ENCODE measurements at places on chromosomes 3 and 15.
A peak's percentile ranks its signal among the peaks of the same experiment; 100 is the strongest.

GRCh38 chr15:52424856-52425431 lies 103.7 kb downstream of the MYO5A start:
- DNase-seq = no peak

GRCh38 chr3:148202386-148202785 lies 495.3 kb upstream of the AGTR1 start:
- DNase-seq = no peak

GRCh38 chr3:56025326-56025725 lies 442.9 kb downstream of the ERC2 start:
- no peak for DNase-seq

- no peak for DNase-seq
These were observed 80.9 kb downstream of the PEX5L start for GRCh38 chr3:179955809-179956208.

- no peak for DNase-seq
These were observed 4.1 kb downstream of the PBRM1 start for GRCh38 chr3:52681596-52681995.

- no peak for DNase-seq
These were observed 117.4 kb upstream of the LPP start for GRCh38 chr3:188036375-188037194.

DNA sequence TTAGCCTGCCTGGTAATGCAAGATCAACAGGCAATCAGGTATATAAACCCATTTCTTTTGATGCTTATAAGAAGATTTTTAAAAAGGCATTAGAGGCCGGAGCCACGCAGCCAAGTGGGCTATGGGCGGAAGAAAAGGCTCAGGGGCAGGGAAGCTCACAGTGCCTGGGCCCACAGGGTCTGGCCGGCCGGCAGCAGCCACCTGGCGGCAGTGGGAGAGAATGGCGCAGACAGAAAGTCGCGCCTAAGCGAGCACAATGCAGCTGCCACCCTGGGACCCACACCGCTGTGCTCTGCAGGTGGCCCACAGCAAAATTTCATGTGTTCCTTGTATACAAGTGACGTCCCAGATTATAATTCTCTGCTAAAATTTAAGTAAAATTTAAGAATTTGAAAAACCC lies 448.6 kb upstream of the RASGRP1 start:
- DNase-seq = no peak

DNA sequence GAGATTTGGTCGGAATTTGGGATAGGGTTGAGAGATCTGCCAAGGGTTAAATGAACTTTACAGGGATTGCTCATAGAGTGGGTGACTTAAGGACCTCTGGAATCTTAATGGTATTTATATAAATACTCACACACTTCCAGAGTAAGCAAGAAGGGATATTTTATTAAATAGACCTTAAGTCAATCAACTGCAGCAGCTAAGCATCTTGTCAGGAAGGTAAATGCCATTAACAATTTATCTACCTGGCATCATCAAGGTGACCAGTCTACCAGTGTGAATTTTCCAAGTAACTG lies 123.9 kb downstream of the FEZF2 start:
- no peak for DNase-seq

GRCh38 chr3:176376531-176376930 lies 820.8 kb downstream of the TBL1XR1 start:
- no peak for DNase-seq

GRCh38 chr3:124730941-124731297 lies 667 bp downstream of the UMPS start:
- no peak for DNase-seq

DNA sequence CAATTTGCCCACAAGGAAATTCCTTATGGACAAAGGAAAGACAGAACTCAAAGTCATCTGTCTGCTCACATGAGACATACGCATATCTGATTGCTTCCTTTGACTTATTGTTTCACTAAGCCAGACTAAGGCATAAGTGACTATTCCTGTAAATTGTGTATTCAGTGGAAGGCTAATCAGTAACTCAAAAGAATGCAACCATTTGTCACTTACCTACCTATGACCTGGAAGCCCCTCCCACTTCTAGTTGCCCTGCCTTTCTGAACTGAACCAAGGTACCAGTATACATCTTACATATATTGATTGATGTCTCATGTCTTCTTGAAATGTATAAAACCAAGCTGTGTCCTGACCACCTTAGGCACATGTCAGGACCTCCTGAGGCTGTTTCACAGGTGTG lies 53.5 kb upstream of the PROK2 start:
- no peak for DNase-seq

DNA sequence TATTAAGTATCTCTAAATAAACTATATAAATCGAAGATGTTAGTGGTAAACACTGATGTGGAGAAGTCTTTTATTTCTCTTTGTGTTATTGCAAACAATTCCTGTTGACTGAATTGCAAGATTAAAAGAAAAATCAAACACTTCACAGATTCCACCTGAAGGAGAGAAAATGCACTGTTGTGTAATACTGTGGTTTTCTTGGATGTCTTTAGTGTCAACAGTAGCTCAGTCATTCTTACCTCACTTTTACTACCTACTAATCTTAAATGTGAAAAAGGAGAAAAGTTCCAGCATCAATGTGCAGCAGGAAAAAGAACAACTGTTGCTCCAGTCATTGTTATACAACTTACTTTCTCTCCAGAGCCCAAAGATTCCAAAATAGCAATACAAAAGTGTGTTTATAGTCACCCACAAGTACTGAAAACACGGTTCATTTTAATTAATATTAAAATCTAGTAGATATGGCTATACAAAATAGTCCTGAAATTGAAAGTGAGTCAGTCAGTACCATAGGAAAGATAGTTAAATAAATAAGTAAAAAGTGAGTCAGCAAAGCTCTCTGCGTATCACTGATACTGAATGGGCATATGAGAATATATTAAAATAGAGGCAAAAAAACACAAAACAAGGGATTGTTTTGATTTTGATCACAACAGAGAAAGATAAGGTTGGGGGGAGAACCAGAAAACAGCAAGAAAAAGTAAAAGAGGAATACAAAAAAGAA lies 90.5 kb upstream of the CSPG5 start:
- DNase-seq = no peak

DNA sequence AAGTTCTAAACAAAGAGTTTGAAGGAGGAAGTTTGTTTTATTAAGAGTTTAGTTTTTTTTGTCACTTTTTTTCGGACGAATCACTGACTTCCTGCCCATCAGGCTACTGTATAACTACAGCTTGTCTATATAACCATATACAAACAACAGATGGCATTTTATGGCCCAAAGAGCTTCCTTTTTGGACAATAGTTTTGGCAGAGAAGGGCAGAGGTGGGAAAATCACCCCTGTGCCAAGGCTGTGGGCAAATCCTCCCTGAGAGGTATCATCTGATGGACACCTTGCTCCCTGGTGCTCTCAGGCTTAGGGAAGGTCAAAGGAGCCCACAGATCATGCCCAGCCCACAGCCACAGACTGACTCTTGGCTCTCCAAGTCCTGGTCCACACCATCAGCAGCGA lies 113.4 kb downstream of the OXNAD1 start:
- DNase-seq = no peak

GRCh38 chr3:135965506-135966270 lies at the start of gene PPP2R3A:
PPP2R3A (plus strand) TSS chr3:135965728; CDS start chr3:136001499, 35,771 bp downstream.
- peak; percentile 13 for DNase-seq

DNA sequence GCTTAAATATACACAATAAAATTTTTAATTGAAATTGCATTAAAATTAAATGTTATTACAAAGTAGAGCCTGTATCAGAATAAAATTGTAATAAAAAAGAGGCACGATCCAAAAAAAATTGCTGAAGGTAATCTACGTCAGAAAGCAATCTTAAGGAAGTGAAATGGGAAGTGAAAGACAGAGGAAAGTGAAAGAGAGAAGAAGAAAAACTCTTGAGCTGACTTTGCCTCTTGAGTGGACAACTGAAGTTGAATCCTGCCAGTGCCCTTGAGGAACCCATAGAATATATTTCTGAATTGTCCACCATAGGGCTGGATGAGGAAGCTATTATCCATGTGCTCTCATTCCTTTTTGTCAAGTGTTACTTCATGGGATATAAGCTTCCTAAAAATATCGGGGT lies 285.1 kb upstream of the STAC start:
- no peak for DNase-seq

- DNase-seq = no peak
These were observed 280.7 kb upstream of the NR2F2 start for GRCh38 chr15:96049766-96050165.

- DNase-seq = no peak
These were observed 236.8 kb downstream of the CACNA2D3 start for GRCh38 chr3:54358969-54359694.

GRCh38 chr3:128178782-128179483 lies 25.7 kb downstream of the EEFSEC start:
- DNase-seq = no peak

- no peak for DNase-seq
These were observed 74.6 kb downstream of the REC114 start for GRCh38 chr15:73517566-73517965.

GRCh38 chr3:196765454-196765853 lies 25.8 kb downstream of the PAK2 start:
- no peak for DNase-seq

DNA sequence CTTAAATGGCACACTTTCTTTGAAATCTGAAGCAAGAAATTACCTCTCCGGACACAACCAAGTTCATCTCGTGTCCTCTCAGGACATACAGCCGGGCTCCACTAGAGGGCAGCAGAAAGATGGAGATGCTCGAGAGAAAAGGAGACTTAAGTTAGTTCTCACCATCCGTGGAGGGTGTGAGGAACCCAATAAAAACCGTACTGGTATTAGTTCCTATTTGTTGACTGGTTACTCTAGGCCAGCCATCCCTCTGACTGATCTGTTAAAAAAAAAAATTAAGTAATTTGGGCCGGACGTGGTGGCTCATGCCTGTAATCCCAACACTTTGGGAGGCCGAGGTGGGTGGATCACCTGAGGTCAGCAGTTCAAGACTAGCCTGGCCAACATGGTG lies 7.9 kb upstream of the CYP11A1 start:
- DNase-seq = peak; percentile 76

- peak; percentile 12 for DNase-seq
These were observed 43.2 kb downstream of the ARHGEF3 start for GRCh38 chr3:56758539-56758981.

DNA sequence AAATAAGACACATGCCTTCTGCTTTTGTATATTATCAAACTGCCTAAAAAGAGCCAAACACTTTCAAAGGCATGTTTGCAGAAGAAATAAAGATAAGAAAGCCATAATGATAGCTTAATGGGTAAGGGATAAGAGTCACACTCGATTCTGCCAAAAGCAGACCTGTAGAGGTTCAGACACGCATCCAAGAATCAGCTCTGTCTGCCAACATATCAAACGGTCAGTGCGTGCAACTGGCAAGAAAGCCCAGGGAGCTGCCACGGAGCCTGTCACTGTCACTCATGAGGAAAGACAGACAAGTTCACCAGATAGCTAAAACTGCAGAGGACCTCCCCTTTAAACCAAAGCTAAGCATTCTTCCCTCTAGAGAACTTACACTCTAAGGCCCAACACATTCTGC lies 23.2 kb downstream of the DCP1A start:
- no peak for DNase-seq

DNA sequence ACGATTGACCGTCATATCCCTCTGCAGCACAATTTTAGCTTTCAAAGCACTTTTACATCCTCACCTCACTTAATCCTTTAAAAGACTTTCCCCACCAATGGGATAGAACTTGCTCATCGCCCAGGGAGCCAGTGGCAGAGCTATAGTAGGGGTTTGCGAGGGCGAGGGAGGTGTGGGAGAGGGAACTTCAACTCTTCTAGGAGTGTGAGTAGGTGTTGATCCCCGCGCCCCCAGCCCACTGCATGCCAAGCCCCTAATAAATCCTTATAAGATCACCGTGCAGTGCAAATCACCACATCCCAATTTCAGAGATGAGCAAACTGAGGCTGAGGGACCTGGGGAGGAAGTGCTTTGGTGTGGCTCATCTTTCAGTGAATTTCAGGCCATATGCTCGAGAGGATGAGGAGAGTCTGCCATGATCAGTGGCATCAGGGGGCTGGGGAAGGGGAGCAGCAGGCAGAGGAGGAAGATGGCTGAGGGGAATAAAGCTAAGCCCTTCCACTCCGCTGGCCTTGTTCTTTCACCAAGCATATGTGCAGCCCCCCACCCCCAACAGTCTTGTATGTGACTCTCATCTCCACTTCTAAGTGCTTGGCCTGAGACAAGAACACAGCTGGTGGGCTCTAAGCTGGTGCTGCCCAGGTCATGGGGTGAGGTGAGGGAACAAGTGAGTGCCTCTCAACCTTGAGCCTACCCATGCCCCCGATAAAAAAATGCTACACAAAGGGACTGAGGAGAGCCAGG lies 5.1 kb downstream of the INSYN1 start:
- no peak for DNase-seq

GRCh38 chr3:111763968-111764367 lies 95.1 kb upstream of the PHLDB2 start:
- DNase-seq = no peak

DNA sequence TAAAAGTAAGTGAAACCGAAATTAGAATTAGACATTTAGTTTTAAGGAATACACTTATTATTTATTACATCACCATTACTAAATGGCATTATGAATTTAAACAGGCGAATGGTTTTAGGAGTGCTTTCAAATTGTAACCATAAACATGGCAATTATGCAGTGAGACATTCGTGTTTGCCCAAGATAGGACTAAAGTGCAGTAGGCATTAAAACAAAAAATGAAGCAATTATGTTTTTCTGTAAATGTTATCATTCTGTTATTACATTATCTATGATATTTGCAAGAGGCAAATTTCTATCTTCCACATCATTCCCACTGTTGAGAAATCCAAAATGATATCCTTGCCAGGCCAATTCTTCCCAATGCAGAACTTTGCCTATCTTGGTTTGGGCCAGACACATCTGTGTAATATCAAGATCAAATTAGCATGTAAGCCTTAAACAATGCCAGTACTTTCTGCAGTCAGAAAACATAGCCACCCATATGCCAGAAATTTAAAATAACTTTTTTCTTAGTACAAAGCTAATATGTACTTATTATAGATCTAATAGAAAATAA lies 156.9 kb downstream of the ATP8B4 start:
- no peak for DNase-seq

GRCh38 chr3:78221796-78222195 lies 1181.9 kb downstream of the ROBO2 start:
- DNase-seq = no peak

DNA sequence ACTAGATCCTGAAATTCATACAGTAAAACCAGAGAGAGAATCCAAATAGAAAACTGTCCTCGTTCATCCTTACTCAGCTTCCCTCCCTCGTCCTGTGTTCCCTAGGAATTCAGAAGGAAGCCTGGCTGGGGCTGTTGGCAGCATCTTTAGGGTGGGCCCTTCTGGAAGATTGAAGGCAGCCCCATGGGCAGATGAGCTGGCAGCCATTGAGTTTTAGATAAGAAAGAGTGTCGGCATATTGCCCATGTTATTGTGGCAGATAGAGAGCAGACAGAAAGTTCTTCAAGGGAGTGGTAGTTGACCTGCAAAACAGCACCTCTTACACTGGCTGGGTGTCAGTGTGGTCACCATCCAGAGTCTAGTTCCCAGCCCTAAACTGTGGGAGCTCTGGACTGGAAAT lies 23.5 kb downstream of the TMOD2 start:
- no peak for DNase-seq

GRCh38 chr3:12496453-12496761 lies 12.1 kb downstream of the TSEN2 start:
- DNase-seq = no peak
